ENCODE measurements at places on chromosomes 2 and 18. TPM values are rescaled to one million over a fixed set of nuclear protein-coding genes. Genes with fewer than 3 reads are reported as not detected.

DNA sequence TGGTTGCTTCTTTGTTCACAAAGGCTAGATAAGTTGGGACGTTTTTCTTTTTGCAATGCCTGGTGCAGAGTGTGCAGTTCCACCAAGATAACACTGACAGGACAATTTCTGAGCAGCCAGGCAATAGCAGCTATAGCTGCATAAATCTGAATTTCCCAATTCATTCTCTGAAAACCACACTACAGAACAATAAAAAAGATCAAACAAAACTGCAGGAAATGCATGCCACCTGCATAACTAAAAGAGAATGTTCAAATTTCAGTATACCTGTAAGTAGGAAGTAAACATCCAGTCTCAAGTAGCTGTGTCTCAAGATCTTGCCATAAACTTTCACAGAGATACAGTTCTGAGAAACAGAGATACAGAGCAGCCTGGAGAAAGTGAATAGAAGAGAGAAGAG is 5.3 kb upstream of the KCTD18 start:
- no peak for DNase-seq

GRCh38 chr2:235168174-235168979 is 216.6 kb downstream of the SH3BP4 start:
- no peak for DNase-seq

DNA sequence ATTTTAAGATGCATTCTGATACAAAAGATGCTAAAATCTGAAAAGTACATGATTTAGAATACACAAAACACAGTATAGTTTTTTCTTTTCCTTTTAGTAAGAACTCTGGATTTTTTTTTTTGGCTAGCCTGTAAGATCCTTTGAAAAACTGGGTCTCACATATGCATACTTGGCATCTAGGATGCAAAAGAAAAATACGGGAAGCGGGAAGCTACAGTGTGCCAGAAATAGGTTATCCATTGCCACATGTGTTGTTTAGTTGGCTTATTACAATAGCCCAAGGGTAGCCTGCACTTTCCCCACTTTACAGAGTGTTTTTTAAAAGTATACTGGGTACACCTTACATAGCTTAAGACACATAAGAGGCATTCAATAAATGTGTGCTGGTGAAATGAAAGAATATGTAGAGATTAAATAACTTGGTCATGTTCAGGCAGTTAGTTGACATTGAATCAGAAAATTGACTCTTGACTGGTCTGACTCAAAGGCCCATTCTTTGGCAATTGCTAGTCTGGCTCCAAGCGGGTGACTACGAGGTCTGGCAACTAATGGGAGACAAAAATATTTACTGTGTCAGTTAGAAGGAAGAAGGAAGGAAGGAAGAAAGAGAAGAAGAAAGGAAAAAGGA is 286.8 kb upstream of the TRIB2 start:
- DNase-seq = no peak

DNA sequence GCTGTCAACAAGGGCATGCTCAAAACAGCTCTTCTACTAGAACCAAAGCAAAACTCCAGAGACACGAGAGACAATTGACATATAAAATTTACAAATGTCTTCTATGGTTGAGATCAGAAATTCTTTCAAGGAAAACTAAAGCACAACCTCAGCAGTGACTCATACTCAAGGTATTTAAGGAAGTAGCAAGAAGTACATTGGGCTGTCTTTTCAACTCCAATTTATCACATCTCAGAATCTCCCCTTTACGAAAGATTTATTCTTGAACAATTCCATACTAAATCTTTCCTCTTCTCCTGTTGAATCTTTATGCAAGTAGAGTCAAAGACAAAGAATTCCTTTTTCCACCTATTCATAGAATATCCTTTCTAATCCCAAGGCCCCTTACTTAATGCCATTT is 324.0 kb downstream of the IRS1 start:
- DNase-seq = no peak

DNA sequence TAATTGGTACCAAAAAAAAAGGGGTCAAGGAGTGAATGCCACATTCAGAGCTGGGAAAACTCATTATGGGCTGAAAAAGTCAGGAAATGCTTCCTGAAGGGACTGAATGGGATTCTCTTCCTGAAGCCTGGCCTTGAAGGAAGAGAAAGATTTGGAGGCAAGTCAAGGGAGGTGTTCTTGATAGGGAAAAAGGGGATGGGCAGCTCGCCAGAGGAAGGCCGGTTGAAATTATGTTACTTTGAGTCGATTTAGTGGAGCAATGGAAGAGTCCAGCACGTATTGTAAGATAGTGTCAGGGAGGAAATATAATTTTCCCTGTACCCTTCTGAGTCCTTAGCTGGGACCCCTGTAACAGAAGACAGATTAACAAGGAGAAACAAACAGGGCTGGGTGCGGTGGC is 115.3 kb upstream of the STPG4 start:
- DNase-seq = no peak

- DNase-seq = no peak
Observed at GRCh38 chr2:230909841-230910545, 15.0 kb downstream of the GPR55 start.

GRCh38 chr2:113891265-113891959 is 1.5 kb downstream of the ACTR3 start:
- no peak for DNase-seq

- no peak for DNase-seq
Observed at GRCh38 chr2:237383991-237384671, 29.8 kb downstream of the COL6A3 start.

GRCh38 chr2:42256505-42256904 is 87.4 kb downstream of the EML4 start:
- DNase-seq = no peak

- no peak for DNase-seq
Observed at GRCh38 chr2:20641123-20641985, 9.5 kb downstream of the HS1BP3 start.

DNA sequence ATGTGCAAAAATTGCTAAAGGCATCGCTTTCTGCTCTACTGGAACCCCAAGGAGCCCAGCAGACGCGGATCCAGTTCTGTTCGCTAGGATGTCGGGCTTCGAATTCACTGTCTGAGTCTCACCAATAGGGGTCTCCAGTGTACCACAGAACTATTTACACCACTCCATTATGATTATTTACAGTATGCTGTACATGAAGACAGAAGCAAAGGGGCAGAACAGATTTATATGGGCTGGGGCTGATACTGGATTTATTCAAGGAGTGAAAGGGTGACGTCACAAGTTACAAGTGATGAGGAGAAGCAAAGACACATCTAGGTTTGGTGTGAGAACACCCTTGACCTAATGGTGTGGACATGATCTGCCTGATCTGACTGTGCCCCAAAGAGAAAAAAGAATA is 185.3 kb upstream of the ATP5MC3 start:
- DNase-seq = peak; percentile 64

DNA sequence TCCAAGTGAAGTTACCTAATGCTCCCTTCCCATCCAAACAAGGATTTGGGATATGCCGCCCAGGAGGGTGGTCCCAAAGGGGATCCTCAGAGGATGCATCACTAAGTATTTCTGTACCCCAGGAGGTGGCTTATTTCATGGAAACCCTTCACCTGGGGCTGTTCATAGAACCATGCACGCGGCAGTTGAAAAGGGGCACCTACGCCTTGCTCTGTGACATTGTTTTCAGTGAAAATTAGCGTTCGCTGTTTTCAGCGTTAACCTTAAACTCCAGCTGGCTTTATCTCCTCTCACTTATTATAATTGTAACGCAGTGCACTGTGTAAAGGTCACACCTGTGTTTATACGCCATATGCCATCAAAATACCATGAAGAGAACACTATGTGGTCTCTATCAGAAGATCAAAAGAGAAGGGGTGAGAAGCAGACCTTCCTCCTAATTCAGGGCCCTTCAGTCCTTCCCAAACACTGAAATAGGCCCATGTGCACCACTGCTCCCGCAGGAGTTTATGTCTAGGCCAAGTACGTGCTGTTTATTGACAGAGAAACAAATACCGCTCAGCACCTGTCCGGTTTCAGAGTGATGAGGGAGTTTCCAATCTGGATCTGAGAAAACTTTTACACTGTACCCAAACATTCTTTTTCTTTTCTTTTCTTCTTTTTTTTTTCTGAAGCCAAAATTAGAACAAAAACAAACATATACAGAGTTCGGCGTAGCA is 162.1 kb downstream of the BCL2 start:
- no peak for DNase-seq

The SLC4A5 gene
- total RNA-seq = 2.1 TPM

Measured in skin of body (tissue), 3 donors.